Activated CD4-positive, alpha-beta T cell treated with anti-CD3 and anti-CD28 coated beads, Interleukin-2, amount 10 ng/mL, durations not matched to agents 7 days and 5 days (primary cell): ENCODE measurements at places on chromosomes 3 and 15. TPM values are rescaled to one million over a fixed set of nuclear protein-coding genes. Genes with fewer than 3 reads are reported as not detected.

The CLDN1 gene
- not detected for total RNA-seq

The MYRIP gene
- not detected for total RNA-seq

The PSTPIP1 gene
- total RNA-seq = 135 TPM

The PTH1R gene
- not detected for total RNA-seq

The CCDC39 gene
- not detected for total RNA-seq

The TRIM42 gene
- total RNA-seq = not detected

The TATDN2 gene
- 78.4 TPM for total RNA-seq

The SLC30A4 gene
- 4.3 TPM for total RNA-seq

The ITPKA gene
- 0.35 TPM for total RNA-seq

The CYP11A1 gene
- not detected for total RNA-seq

The CASR gene
- 0.06 TPM for total RNA-seq

The ASB14 gene
- total RNA-seq = not detected

The USP19 gene
- 63.5 TPM for total RNA-seq

The ADAMTS7 gene
- 0.10 TPM for total RNA-seq

The ZNF502 gene
- 1.7 TPM for total RNA-seq

The CCDC14 gene
- 55.5 TPM for total RNA-seq

The C3orf80 gene
- not detected for total RNA-seq

The ISLR2 gene
- total RNA-seq = not detected

The HGD gene
- 0.10 TPM for total RNA-seq

The CPNE9 gene
- 0.25 TPM for total RNA-seq

The HCN4 gene
- not detected for total RNA-seq

The SLC24A5 gene
- not detected for total RNA-seq

The IL16 gene
- total RNA-seq = 242 TPM

The SLC12A1 gene
- not detected for total RNA-seq

The LXN gene
- total RNA-seq = 11.5 TPM

The RAB43 gene
- 52.0 TPM for total RNA-seq

The CKMT1A gene
- not detected for total RNA-seq

The C3orf85 gene
- total RNA-seq = not detected

The GPD1L gene
- total RNA-seq = 21.5 TPM

The SLC9A9 gene
- 13.8 TPM for total RNA-seq

The HDDC3 gene
- total RNA-seq = 22.9 TPM

The CLRN1 gene
- total RNA-seq = not detected

The SERINC4 gene
- 0.50 TPM for total RNA-seq

The MASP1 gene
- not detected for total RNA-seq

The IL17RB gene
- 3.7 TPM for total RNA-seq

The UBL7 gene
- 53.7 TPM for total RNA-seq

The TRPM1 gene
- total RNA-seq = not detected
